Daoy (cell line): ENCODE measurements at places on chromosomes 12 and 14. TPM values are rescaled to one million over a fixed set of nuclear protein-coding genes. Genes with fewer than 3 reads are reported as not detected.

The ACYP1 gene
- total RNA-seq = 21.8 and 34.0 TPM in 2 replicates

The TEX22 gene
- 0.29 and 1.3 TPM in 2 replicates for total RNA-seq

The TMEM63C gene
- 0.06 and 0.63 TPM in 2 replicates for total RNA-seq

The TMEM263 gene
- 56.6 and 58.5 TPM in 2 replicates for total RNA-seq

- no peak for DNase-seq
These were observed 30.0 kb downstream of the RASSF8 start for GRCh38 chr12:25988505-25988904.

DNA sequence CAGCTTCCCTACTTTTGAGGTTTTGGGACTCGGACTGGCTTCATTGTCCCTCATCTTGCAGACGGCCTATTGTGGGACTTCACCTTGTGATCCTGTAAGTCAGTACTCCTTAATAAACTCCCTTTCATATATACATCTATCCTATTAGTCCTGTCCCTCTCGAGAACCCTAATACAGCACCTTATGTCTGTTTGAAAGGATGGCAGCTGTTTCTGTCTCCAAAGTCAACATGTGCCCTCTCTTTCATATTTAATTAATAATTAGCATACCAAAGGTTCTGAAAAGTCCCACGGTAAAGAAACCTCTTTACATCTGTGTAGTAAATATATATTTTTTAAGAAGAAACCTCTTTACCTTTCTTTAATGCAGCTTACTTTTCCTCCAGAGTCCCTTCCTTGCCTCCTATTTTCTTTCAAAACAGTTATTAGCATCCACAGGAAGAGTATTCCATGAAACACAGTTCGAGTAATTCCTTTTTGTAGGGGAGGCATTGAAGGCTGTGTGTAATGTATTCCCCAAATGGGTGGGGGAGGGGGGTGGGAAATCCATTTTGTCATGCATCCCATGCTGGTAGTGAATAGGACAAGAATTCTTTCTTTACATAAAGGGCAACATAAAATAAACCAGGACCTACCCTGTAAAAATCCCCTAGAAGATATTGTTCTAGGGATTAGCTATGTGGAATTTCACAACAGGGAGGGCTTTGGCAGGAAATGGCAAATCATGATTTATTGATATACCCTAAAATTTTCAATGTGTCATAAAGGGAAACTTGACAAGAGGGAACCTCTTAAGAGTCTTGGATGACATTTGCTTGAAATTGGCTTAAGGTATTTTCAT lies 241.5 kb downstream of the SUDS3 start:
- no peak for DNase-seq

GRCh38 chr12:120886199-120887018 lies 17.7 kb downstream of the SPPL3 start:
- DNase-seq = no peak

- no peak for DNase-seq
These were observed 41.7 kb upstream of the DDX11 start for GRCh38 chr12:31031951-31032335.

- DNase-seq = no peak
These were observed 426.6 kb downstream of the EGLN3 start for GRCh38 chr14:33524244-33524643.

DNA sequence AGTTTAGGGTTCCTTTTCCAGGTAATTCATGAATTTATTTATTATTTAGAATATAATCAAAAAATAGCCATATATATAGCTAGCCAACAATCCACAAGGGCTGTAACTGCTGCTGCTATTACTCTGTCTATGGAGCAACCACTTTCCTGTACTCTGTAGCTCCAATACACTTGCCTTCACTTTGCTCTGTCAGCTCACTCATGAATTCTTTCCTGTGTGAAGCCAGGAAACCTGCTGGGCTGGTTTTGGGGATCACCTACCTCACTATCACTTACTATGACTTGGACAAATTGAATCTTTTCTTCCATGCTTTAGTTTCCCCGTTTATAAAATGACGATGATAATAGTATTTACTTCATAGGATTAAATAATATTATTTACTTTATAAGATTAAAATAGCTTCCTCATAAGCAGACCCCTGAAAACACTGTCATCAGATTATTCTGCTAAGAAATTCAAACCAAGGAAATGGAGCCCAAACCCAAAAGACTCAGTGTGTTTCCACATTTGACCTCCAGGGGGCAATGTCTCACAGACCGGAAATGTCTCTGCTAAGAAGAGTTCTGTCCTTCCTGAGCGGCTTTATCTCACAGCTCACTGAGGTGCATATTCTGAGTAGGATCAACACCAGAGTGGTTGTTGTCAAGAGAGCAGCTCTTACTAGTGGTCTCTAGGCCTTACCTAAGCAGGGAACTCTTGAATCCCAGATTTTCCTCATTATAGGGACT lies 457.1 kb downstream of the DAD1 start:
- no peak for DNase-seq

- DNase-seq = no peak
These were observed 140.5 kb upstream of the FKBP4 start for GRCh38 chr12:2654311-2654710.

GRCh38 chr12:114096461-114096860 lies 130.3 kb upstream of the RBM19 start:
- no peak for DNase-seq
